Large intestine (tissue), 12 donors: ENCODE measurements at places on chromosomes 16 and 17. TPM values are rescaled to one million over a fixed set of nuclear protein-coding genes. Genes with fewer than 3 reads are reported as not detected.

- no peak overlapping the region for H3K4me3 ChIP-seq
- no peaks in the 10 kb centered on the region for H3K4me1 ChIP-seq
- no peaks in the 10 kb centered on the region for H3K27me3 ChIP-seq
- H3K36me3 ChIP-seq: no peaks in the 10 kb centered on the region
- H3K27ac ChIP-seq: no peak overlapping the region
Measured at GRCh38 chr16:8971416-8971815, 7.7 kb upstream of the USP7 start.

PRR15L gene
- 133 TPM for polyA plus RNA-seq

DNA sequence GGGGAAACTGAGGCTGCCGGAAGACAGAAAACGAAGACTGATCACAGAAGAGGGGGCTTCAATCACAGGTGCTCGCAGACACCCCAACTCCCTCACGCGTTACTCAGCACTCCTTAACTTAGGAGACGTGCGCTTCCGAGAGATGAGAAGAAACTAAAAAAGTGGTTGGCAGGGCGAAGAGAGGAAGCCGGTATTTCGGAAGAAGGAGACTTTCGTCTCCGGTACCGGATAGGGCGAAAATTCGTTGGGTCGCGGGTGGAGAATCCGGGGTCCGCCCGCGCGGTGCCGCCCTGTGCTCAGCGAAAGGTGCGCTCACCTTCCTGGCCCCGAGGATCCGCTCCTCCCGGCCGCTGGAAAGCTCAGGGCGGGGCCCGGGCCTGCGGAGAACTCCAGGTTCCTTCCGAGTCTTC, 917 bp upstream of the TBX2 start:
- peaks cover 11% of the 10 kb centered on the region for H3K4me1 ChIP-seq
- H3K36me3 ChIP-seq: no peaks in the 10 kb centered on the region

HS3ST2 gene
- 0.10 TPM for polyA plus RNA-seq

DNA sequence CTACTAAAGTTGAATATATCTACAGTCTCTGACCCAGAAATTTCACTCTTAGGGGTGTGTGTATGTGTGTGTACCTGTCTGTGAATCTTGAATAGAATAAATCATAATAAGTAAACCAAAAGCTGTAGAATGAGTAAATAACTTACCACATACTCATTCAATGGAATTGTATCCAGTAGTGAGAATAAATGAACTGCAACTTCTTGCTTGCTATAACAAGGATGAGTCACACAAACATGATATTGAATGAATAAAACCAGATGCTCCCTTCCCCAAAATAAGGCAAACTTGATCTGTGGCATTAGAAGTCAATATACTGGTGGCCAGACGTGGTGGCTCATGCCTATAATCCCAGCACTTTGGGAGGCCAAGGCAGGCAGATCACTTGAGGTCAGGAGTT, 259.8 kb upstream of the MON1B start:
- no peaks in the 10 kb centered on the region for H3K4me1 ChIP-seq
- H3K36me3 ChIP-seq: no peaks in the 10 kb centered on the region
- H3K27me3 ChIP-seq: no peaks in the 10 kb centered on the region
- H3K27ac ChIP-seq: no peak overlapping the region
- no peak overlapping the region for H3K4me3 ChIP-seq
